HS-27A (cell line): ENCODE measurements at places on chromosomes 1 and 21.

- DNase-seq: no peak
Observed at GRCh38 chr1:200072636-200073285, 45.3 kb downstream of the NR5A2 start.

DNA sequence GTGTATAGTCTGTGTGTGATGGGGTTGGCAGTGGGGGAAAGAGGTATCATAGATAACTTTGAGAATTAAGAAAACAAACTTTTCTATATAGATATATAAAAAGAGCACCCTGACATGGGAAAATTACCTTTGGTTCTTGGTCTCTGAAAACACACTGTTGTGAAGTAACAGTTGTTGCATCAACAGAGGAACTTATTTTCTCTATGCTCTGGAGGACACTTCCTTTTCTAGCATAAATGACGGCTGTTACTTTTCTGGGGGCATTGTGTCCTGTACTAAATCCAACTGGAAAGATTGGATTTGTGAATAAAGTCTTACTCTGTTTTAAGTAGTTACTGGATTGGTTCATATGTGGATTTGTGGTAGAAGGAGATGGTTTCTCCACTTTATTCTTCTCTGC is 12.6 kb downstream of the LRIF1 start:
- DNase-seq: no peak

DNA sequence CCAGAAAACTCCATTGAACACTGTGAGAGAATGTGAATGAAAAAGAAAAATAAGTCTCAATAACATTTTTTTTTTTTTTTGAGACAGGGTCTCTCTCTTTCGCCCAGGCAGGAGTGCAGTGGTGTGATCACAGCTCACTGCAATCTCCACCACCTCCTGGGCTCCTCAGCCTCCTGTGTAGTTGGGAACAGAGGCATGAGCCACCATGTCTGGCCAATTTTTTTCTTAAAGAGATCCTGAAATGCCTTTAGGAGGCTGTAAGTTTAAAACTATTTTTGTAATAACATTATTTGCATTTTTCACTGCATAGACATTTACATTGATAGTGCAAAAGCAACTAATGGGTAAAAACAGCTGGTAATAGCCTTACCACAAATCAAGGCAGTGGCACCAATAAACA is 35.3 kb downstream of the GDAP2 start:
- DNase-seq: no peak

DNA sequence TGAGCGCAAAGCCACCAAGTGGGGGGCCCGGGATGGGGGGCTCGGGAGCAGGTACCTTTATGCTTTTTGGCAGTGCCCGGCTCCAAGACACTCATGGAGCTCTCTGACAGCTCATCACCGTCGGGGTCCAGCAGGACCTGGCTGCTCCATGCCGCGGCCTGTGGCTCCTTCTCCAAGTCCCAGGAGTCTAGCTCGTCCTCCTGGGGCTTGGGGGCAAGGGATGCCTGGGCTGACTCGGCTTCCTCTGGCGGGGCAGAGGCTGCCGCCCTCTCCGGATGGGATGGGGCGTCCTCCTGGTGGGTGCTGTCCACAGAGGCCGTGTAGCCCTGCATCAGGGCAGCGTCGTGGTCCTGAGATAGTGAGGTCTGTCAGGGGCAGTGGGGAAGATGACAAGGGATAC is 19.9 kb upstream of the PRDM15 start:
- DNase-seq: no peak

DNA sequence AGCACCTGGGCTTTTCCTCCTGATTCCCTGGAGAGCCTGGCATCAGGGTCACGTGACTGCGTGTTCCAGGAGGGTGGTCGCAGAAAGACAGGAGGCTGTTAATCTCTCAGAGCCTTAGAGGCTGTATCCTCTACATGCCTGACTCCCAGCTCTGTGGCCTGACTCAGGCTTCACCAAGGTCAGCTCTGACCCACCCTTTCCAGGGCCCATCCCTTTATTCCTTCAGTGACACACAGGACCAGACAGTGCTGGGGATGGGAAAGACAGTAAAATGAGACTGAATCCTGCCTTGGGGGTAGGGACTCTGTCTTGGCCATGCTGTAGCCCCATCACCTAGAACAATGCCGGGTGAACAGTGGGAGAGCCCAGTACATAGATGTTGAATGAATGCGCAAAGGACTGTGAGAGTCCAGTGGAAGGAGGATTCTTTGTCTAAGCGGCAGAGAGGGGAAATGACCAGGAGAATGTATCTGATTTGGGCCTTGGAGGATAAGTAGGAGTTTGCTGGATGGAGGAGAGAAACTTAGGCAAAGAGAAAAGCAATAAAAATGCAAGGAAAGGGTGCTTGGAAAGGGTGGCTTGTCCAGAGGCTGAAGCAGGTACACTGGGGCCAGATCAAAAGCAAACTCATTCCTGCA is 33.0 kb downstream of the EPHX1 start:
- DNase-seq: no peak

- DNase-seq: no peak
Observed at GRCh38 chr1:227314014-227314848, 4.1 kb downstream of the CDC42BPA start.

- no peak for DNase-seq
Observed at GRCh38 chr21:15620892-15621291, 108.9 kb upstream of the USP25 start.

DNA sequence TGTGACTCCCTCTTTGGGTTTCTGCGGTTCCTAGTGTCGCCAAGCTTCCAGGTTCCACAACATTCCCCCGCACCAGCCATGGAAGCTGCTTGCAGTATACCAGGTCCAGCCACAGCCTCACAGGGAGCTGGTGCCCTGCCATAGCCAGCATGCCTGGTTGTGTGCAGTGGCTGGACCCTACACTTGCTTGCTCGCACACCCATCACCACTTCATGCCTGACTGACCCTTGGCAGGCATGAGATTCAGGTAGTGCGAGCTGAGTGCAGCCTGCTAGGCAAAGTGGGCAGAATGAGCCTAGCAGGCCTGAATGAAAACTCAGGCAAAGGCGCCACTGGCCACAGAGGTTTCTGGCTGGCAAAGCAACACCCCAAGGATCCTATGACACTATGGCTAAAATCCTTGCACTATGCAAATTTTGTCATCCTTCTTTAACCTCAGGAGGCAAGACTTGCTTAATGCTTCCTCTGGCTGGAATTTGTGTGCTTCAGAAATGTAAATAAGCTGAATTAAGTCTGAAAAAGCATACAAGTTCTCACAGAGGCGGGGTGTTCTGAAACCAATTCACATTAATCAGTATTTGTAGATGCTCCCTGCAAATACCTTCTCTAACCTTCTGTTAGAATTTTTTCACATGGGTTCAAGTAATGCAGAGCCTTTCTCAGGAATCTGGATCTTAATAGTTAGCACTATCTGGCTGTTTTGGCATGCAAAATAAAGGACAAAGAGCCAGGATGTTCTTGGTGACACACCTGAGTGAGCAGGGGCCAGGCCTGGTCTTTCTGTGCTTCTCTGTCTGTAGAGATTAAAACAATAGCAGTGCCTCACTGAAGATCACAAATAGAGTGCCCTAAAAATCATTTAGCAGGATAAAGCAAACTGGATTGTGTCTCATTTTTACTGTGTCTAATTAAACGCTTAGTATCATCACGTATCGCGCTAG is 256.9 kb downstream of the GPATCH2 start:
- DNase-seq: no peak

- no peak for DNase-seq
Observed at GRCh38 chr1:183611021-183611420, 20.8 kb upstream of the NCF2 start.

- no peak for DNase-seq
Observed at GRCh38 chr1:153832293-153832692, 57.1 kb downstream of the SLC27A3 start.

DNA sequence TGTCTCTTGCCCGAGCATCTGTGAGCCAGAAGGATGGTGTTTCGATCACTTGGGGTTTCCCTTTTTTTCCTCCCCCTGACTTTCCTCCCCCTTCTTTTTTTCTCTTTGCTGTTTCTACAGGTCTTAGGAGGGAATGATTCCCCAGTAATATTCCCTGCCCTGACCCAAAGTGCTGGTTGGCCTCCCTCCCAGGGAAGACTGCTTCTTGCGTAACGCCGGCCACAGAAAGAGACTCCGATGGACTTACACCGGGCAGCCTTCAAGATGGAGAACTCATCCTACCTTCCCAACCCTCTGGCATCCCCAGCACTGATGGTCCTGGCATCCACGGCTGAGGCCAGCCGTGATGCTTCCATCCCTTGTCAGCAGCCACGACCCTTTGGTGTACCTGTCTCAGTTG is 6.8 kb downstream of the RNF220 start:
- DNase-seq: no peak

DNA sequence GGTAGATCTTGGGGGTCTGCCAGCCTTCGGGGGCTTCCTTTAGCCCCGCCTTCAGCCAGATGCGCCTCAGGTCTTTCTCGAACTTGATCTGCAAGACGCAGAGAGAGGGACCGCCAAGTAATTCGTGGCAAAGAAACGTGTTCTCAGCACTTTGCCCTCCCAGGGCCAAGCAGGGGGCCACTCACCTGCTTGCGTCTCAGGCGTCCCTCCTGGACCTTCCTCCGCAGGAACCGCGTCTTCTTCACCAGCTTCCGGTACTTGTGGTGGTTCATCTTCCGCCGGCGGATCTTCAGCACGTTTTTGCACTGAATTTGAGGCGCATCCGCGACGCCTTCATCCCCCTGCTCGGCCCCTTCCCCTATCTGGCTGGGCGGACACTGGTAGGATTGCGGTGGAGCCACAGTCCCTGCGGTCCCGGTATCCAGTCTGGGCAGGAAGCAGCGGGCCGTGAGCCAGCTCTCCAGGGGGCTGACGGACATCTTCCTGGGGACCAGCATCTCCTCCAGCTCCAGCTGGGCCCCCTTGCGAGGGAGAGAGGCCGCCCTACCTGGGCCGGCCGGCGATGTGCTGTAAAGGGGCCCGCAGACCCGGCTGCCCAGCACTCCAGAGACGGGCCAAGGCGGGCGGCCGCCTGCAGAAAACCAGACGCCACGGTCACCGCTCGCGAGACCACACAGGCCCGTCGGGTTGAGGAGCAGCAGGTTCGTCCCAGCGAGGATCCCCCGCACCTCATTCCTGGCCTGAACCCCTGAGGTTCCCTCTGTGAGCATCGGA is 1.0 kb downstream of the AURKAIP1 start:
- no peak for DNase-seq

DNA sequence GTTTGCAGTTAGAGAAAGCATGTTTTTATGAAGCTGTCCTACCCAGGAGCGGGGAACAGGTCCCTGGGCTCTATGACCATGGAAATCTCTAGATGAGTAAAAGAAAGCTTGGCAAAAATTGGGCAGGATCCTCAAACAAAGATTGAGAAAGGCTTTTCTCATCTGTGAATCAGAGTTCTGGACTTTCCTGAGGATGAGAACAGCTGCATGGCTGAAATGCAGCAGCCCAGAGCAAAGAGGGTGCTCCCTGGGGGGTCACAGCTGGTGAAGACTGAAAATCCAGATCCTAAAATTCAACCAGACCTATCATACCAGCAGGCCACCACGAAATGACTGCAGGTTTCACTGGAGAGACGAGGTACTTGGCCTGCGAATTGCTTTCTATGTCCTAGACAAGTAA is 65.7 kb upstream of the APP start:
- no peak for DNase-seq

GRCh38 chr1:57901208-57901919 is 477.5 kb upstream of the DAB1 start:
- no peak for DNase-seq

DNA sequence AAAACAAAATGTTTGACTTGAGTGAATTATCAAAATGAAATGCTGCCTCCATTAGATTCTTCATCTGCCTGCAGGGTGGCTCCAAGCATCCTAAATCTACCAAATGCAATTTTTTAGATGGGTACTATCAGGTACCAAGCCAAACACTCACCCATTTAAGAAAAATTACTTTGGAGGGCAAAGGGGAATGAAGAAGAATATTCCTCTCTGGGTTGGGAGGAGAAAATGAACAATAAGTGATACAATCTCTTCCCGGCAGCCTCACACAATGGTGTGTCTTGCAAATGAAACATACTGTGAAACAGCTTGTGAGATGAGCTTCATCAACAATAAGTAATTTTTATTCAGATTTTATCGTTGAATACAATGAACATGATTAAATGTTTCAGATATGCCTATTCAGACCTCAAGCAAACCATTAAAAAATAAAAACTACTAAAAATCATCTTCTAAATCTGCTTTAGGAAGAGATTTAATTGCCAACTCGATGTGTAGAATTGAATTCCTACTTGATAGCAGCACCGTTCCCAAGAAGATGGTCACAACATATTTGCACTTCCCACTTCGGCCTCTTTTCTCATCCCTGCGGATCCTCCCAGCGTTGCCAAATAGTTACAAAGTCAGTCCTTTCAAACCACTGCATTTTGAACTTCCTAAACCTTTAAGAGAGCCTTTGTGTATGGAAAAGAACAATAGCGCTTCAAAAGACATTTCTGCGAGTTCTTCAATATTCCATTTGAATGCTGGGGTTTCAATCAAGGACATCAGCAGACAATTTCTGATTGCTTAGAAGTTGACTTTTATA is 2.7 kb downstream of the DAB1 start:
- no peak for DNase-seq

- no peak for DNase-seq
Observed at GRCh38 chr1:211910913-211911485, 80.4 kb upstream of the LPGAT1 start.

DNA sequence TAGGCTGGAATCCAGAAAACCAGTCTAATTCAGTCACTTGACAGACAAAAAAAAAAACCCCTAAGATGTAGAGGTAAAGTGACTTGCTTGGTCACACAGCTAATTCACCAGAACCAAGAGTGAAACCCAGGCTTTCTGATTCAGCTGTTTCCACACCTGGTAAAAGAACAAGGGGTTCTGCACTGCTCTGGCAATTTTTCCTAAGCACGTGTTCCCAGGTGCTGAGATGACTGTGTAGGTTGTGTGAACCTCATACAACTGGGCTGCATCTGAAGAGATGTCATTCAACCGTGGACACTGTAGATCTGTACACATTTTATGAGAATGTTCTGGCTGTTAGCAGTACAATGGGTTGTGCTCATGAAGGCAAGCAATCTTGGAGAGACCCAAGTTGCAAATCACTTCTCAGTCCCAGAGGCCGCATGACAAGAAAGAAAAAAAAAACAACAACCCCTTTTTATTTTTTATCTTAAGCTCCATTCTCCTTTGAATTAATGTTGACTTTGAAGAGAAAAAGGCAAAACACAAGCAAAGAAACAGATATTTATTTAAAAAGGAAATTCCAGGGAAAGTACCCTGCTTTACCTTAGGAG is 95.4 kb downstream of the INTS7 start:
- no peak for DNase-seq

GRCh38 chr1:215529111-215529510 is 38.0 kb upstream of the KCTD3 start:
- DNase-seq: no peak

- DNase-seq: no peak
Observed at GRCh38 chr1:173603056-173603591, at the start of gene SLC9C2. TSS of gene SLC9C2 (minus strand) at chr1:173603072. CDS start at chr1:173601776, 1,296 bp downstream.

DNA sequence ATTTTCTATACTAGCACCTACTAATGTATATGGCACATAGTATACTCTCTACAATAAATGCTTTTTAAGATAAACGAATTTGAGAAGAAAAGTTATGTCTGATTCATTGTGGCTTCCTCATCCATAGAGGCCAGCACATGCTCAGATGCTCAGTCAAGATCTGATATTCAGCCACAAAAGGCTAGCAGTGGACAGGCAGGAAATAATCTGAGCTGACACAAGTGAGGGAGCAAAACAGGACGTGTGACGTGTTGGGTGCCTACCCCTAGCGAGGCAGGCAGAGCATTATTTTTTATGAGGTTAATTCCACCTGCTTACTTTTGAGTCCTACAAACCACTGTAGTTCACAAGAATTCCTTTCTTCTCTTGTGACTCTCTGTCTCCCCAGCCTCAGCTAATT is 550.9 kb downstream of the SMYD3 start:
- DNase-seq: no peak

- no peak for DNase-seq
Observed at GRCh38 chr1:242002072-242002471, 3.2 kb upstream of the MAP1LC3C start.

GRCh38 chr1:39410915-39411436 is 80.5 kb upstream of the BMP8A start:
- DNase-seq: no peak
